ENCODE measurements at places on chromosomes 12 and 14.

DNA sequence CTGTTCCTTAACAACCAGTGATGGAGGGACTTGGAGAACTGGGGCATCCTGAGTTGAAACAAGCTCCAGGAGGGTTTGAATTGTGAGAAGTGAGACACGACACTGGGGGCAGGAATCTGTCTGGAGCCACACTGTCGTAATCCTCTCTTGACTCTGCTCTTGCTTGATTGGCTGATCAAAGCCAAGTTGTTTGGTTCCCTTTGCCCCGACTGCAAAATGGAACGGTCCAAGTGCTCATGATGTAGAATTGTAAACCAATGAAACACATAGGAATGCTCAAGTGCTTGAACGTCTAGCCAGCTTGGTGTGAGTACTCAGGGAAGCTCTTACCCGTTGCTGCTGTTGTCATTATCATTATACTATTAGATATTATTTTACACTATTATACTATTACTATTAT, 98.1 kb downstream of the TMEM132C start:
- DNase-seq: no peak

DNA sequence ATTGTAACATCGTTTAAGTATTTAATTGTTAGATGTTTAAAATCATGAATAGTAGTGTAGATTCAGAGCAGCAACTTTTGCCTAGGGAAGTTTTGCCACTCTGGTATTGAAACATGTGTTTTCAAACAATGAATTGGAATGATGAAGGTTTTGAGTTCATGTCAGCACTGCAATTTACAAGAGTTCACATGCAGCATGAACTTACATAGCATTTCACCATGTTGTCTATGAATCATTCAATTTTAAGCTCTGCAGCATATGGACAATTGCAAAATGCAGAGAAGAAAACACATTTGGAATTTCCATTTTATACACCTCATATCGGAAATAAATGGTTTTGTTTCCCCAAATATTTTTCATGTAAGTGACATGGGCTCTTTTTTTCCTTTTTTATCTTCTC, 170.7 kb upstream of the CDKN3 start:
- no peak for DNase-seq

GRCh38 chr12:53967421-53967925, 5.5 kb upstream of the HOXC11 start:
- DNase-seq: no peak

- no peak for DNase-seq
Observed at GRCh38 chr14:59362513-59362912, 102.7 kb downstream of the GPR135 start.

GRCh38 chr12:49794021-49794420, 34.2 kb downstream of the NCKAP5L start:
- no peak for DNase-seq

DNA sequence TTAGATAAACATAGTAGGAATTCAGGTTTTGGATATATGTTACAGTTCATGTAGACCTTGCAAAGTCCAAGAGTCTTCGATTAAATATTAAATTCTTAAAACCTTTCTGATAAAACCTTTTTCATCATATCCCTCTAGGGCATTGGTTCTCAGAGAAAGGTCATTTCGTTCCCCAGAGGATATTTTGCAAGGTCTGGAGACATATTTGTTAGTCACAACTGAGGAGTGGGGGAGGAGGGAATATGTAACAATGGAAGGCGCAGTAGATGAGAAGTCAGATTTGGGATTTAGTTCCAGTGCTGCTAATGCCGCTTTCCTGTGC, 5.3 kb downstream of the TMEM253 start:
- no peak for DNase-seq

GRCh38 chr12:122834104-122834920, 945 bp upstream of the HIP1R start:
- no peak for DNase-seq

GRCh38 chr12:57654042-57654441, 21.0 kb upstream of the B4GALNT1 start:
- DNase-seq: no peak

- no peak for DNase-seq
Observed at GRCh38 chr14:51396222-51396815, 156.3 kb downstream of the TMX1 start.

DNA sequence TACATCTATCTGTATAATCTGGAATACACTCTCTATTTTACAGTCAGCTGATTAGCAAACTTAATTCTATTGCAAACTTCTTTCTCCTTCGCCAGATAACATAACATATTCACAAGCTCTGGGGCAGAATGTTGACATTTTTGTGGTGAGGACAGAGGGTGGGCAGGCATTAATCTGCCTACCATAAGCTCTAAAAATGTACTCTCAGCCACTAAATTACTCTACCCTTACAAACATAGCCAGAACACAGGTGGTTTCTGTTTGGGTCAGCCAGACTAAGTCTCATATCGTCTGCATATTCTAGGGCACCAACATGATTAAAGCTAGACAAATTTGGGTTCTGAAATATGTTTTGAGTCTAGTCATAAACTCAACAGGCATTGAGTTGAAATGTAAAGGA, 90.1 kb downstream of the SLC6A15 start:
- DNase-seq: no peak

DNA sequence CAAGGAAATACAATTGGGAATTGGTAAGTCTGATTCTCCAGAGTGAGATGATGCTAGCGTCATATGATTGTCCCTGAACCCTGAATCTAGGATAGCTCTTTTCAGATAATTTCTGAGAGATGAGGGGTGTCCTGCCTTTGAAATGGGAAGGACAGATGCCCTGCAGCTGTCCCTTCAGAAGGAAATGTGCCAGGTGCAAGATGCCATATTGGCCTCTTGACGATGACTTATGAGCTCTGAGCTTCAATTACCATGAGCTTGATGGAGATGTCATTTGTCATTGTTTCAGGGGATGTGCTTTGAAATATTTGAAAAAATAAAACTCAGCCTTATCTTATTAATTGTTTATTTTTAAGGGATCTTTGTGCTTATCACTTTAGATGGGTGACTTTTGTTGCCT, 185.1 kb downstream of the DACT1 start:
- no peak for DNase-seq

DNA sequence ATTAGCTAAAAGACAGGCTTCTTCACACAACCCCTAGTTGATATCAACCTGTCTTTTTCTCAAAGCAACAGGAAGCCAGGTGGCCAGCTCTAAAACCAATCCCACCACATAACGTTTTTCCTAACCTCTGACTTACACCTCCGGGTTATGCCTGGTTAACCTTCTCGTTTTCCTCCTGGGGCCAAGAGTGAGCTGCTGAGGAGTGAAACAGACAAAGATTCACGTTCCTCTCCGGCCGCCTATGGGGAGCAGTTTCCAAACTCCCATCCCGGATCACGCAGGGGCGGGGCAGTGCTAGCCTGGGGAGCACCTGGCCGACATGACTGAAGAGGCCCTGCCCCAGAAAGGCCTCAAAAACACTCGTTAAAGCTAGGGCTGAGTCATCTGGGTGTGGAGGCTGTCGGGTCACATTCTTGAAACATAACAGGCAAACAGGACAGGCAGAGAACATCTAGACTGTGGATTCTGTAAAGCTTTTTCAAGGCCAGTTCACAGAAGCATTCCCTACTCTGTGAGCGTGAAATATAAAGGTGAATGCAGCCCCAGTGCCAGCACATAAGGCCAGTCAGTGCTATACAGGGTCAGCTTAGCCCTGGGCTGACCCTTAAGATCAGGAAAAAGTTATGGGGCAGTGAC, 25.9 kb upstream of the LGALS3 start:
- no peak for DNase-seq

DNA sequence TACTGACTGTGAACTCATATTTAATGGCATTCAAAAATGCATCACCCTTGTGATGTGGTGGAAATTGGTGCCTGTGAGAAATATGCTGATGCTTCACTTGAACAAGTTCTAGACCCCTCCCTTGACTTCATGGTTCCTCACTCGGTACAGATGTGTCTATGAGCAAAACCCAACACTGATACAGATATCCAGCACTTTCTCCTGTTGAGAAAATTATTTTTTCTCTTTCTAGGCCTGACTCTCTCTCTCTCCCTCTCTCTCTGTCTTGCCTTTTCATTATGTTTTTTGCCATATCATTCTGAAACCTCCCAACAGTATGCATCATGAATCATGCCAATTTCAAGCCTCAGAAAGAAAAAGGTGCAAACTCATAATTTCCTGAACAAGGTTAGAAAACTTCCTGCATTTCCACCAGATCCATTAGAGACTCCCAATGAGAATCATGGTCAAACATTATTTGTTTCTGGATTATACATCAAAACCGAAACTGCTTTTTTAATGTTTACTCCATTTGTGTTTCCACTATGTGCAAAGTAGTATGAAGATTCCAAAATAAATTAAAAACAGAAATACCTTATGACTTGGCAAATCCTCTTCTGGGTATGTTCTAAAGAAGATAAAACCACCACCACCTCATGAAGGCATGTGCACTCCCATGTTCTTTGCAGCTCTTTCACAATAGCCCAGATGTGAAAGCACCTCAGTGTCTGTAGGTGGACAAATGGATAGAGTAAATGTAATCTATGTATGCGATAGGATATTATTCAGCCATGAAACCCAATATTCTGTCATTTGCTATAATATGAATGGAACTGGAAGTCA, 543.6 kb downstream of the TMEM121 start:
- DNase-seq: no peak

DNA sequence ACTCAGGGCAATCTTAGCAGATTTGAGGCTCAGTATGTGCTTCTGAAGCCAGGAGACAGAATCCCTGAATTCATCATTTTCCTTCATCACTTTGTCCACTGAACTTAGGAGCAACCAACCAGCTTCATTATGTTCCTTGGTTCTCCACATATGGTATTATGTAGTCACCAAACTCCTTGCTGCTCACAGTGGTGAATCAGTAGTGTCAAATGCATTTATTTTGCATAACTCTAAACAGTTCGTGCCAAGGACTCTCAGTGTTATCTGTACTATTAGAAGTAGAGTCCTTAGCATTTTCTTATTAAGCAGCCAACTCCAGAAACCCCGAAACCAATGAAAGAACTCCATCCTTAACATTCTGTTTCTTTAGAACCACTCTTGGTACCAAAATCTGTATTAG, 466.9 kb upstream of the RGS6 start:
- DNase-seq: no peak

- DNase-seq: no peak
Observed at GRCh38 chr12:105317942-105318621, 12.4 kb upstream of the C12orf75 start.

- no peak for DNase-seq
Observed at GRCh38 chr12:62971769-62972525, 37.0 kb upstream of the PPM1H start.

- no peak for DNase-seq
Observed at GRCh38 chr14:59483363-59483762, 845 bp downstream of the L3HYPDH start.

DNA sequence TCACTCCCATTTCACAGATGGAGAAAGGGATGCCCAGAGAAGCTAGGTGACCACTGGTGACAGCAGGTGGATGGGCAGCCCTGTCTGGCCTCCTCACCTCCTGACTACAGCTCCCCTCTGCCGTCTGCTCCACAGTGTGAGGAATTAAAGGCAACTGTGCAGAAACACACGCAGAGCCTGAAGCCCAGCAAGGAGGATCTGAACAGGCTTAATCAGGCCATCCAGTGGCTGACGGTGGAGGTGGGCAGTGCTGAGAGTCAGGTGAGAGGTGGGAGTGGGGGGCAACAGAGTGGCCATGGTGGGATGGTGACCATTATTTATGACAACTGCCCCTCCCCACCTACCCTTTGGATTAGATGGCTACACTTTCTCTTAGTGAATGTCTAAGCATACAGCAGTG, 1.2 kb downstream of the KRT86 start:
- DNase-seq: no peak

DNA sequence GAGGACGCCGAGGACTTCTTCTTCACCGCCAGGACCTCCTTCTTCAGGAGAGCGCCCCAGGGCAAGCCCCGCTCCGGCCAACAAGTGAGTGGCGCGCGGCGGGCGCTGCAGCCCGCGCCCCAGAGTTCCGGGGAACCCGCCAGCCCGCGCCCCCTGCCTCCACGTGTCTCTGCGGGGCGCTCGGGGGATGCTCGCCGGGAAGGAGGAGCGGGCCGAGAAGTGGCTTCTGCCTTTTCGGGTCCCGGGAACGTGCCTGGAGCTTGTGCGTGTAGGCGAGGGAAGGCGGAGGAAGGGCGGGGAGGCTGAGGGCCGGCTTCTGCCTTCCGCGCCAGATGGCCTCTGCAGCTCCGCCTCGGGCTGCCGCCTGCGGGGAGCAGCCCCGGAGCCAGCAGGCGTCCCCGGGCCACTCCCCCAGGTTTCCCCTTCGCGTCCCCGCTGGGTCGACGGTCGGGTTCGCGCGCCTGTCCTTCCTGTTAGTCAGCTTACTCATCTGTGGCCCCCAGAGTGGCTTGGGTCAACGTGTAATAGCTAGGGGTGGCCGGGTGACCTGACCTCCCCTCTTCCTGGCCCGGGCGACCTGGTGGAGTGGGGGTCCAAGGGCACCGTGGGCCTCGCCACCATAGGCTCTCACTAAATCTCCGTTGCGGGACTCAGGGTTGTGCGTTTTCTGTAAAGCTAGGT, 505 bp downstream of the RASSF3 start:
- no peak for DNase-seq

- DNase-seq: no peak
Observed at GRCh38 chr12:103852498-103852997, 11.5 kb upstream of the NT5DC3 start.

DNA sequence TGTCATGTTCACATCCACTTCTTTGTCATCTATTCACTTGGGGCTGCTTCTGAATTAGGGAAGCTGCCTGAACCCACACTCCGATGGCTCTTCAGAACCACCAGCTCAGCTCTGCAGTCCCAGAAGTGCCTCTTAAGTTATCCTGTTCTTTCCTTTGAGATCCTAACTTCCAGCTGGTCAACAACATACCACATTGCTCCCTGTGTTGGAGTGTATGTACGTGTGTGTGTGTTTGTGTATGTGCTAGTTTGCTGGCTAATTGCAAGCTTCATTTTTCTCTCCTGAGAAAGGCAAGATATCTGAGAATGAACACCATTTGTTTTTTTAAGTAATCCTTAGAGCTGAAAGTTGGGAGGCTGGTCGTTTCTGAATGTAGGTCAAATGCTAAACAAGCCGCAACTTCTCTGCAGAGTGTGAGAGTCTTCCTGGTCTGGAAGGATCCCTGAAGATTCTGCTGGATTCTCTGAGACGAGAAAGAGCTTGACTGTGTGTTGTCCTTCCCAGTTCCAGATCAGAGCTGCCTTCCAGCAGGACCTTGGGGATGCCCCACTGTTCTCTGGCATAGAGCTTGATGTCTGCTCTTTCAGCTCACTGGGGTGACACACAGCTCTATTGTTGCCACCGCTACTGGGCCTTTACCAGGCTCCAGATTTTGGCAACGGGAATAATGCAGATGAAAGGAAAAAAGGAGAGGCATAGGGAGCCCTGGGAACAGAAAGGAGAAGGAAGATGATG, 839 bp downstream of the GSG1 start:
- peak; percentile 49 for DNase-seq
